Posterior cingulate gyrus (tissue), 11 donors: ENCODE measurements at places on chromosomes 5 and 9.

- no peak for DNase-seq
Observed at GRCh38 chr9:4700091-4700490, 20.7 kb downstream of the CDC37L1 start.

DNA sequence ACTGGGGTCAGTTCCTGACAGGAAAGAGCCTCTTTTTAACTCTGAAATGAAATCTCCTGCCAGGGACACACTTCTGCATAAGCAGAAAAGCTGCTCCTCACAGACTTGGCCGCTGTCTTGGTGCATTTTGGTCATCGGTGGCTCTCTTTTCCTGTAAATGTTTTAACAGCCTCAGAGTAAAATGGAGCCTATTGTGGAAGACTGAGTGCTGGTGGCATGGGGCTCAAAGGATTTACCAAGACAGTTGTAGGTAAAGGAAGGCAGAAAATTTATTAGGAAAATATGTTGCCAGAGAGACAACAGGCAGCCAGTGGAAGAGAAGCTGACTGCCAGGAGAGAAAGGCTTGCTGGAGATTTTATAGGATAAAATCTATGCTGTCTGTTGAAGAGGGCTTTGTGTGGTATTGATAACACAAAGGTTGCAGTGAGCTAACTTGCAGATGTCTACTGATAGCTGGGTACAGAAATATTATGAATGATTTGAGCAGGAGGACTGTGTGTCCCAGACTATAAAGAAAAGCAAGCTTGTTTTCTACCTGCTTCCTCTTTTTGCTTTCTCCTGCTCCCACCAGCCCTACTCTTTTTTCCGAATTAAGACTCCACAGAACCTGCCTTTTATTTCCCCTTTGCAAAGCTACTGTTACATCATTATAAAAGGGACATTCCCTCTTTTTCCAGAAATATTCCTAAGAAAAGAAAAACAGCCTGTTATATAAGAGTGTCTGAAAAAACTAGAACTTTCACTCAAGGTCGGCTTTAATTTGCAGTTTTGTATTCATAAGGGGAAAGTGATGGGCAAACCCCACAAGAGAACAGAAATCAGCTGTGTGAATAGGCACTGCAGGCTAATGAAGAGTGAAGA, 27.9 kb upstream of the IFNA14 start:
- no peak for DNase-seq

GRCh38 chr9:81599837-81600236, 89.5 kb downstream of the TLE1 start:
- DNase-seq, result no peak

DNA sequence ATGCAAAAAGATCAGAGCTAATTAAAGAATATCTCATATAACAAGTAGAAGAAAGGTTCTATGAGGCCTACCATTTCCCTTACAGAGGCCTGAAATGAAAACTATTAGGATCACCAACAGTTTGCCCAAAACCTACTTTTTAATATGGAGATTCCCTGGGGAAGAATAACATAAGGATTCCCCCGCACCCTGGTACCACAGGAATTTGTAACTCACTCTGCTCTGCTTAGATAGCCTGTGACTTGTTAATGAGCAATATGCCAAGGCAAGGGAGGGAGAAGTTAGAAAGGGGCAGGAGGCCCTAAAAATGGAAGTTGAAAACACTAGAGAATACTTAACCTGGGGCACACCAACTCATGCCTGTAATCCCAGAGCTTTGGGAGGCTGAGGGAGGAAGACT, 107.0 kb downstream of the CDH6 start:
- no peak for DNase-seq

DNA sequence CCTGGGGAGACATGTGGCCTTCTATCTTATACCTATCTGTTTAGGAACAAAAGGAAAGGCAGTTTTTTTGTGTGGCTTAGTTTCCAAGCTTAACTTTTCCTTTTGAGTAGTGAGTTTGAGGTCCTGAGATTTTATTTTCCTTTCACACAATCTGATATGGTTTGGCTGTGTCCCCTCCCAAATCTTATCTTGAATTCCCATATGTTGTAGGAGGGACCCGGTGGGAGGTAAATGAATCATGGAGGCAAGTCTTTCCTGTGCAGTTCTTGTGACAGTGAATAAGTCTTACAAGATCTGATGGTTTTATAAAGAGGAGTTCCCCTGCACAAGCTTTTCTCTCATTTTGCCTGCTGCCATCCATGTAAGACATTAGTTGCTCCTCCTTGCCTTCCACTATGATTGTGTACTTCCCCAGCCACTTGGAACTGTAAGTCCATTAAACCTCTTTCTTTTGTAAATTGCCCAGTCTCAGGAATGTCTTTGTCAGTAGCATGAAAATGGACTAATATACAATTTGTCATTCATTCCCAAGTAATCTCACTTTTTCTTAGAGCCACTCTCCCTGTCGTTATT, 4.7 kb upstream of the CLTB start:
- no peak for DNase-seq

GRCh38 chr9:9612270-9612669, 1000.5 kb downstream of the PTPRD start:
- DNase-seq, result no peak

DNA sequence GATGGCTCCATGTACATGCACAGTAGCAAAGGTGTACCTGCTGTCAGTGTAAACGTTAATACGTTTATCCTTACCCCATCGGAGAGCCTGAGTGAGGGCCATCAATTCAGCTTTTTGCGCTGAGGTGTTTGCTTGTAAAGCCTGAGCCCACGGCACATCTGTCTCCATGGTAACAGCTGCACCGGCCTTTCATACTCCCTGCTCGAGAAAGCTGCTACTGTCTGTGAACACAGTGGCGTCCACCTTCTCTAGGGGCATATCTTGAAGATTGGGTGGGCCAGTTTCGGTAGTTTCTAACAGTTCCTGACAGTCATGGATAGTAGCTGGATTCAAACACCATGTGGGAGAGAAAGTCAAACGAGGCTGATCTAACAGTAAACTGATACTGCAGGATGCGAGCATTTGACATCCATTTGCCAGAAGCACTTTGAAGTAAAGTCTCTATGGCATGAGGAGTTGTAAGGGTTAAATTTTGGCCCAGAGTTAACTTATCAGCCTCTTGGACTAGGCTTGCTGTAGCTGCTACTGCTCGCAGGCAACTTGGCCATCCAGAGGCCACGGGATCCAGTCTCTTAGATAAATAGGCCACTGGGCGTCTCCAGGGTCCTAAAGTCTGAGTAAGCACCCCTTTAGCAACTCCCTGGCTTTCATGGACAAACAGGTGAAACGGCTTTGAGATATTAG, 21.0 kb upstream of the RHOBTB3 start:
- DNase-seq, result no peak

- DNase-seq, result no peak
Observed at GRCh38 chr5:140023611-140024191, 19.4 kb downstream of the NRG2 start.

DNA sequence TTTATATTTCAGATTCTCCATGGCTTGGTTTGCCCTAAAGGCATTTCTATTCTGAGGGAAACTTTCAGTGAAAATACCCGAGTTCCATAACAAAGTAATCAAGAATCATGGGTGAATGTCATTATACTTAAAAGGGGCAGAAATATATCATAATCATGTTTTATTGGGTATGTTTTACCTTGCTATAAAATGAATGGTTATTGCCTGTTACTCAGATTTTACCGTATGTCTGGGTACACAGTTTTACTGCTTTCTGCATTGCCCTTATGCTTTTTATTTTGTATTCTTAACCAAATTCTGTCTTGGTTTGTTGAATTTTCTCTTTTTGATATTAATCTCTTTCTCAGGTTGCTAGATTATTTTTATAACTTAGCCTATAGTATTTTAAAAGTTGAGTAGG, 2.5 kb downstream of the GPR151 start:
- no peak for DNase-seq

GRCh38 chr5:179588166-179588565, 35.3 kb downstream of the HNRNPH1 start:
- DNase-seq, result peak; percentile 7

DNA sequence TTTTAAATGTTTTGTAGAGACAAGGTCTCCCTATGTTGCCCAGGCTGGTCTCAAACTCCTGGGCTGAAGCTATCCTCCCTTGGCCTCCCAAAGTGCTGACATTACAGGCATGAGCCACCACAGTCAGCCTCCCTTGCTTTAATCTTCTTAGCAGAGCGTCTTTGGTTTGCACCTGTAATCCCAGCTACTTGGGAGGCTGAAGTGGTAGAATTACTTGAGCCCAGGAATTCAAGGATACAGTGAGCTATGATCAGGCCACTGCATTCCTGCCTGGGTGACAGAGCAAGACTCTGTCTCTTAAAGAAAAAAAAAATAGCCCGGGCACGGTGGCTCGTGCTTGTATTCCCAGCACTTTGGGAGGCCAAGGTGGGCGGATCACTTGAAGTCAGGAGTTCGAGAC, 27.8 kb downstream of the UBE2D2 start:
- no peak for DNase-seq

DNA sequence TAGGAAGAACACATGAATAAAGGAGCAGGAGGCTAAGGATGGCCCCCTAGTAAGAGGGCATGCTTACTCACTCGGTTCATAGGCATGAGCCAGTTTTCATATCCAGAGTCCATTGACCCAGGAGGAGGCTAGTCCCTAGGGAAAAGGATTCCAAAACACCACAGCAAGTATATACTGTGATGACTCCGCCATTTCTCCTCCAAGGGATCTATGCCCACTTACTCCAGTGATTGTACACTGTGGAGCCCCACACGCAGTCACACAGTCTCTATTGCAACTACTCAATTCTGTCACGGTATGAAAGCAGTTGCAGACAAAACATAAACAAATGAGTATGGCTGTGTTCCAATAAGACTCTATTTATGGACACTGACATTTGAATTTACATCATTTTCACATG, 117.7 kb upstream of the ALDH1B1 start:
- no peak for DNase-seq

DNA sequence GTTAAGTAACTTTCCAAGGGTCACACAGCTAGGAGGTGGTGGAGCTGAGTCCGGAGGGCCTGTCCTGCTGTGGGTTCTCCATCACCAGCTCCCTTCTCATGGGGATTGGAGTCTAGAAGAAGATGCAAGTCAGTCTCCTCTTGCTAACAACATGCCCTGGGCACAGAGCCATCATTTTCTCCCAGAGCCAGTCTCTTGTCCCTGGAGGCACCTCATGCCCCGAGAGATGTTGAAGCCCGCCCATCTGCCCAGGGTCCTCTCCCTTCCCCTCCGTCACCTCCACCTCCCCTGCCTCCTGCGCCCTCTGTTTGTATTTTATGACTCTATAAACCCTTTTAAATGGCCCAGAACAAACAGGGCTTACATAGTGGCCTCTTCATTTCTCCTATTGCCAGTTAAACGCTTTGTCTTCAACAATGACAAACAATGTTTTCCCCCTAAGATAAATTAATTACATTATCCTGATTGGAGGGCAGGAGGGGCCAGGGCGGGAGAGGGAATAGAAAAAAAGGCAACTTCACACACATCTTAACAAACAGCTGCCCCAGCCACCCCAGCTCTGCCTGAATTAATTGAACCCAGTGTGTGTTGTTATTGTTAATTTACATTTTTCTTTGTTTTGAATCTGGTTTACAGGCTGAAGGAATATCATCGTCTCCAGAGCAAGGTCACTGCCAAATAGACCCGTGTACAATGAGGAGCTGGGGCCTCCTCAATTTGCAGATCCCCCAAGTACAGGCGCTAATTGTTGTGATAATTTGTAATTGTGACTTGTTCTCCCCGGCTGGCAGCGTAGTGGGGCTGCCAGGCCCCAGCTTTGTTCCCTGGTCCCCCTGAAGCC, 55.8 kb downstream of the ASS1 start:
- DNase-seq, result no peak

DNA sequence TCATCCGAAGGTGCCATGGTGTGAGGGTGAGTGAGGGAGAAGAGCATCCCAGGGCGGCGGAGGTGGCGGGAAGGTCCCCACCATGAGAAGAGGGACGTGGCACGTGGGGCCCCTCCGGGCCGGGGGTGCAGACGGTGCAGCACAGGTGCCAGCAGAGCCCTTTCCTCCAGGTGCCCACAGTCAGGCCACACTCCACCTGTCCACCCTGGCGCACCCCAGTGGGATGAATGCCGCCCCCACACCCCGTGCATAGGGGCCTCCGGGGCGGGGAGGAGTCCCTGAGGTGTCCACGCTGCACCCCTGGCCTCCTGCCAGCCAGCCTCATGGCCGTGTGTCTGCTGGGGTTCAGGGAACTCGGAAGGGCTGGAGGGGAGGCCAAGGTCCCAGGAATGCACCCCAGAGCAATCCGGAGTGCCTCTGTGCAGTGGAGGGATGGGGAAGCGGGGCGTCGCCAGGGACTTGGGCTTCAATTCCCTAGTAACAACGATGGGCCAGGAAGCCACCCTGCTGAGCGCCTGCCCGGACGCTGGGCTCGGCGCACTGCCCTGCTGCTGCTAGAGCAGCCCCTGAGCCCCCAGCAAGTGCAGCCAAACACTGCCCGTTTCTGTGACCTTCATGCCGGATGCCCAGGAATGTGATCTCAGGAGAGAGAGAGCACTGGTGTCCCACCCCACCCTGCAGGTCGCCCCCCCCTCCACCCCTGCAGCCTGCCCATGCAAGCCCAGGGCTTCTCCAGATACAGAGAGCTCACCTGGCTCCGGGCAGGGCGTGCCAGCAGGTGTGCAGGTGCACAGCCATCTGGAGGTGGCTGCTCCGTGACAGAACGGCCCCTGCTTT, 8.8 kb upstream of the NACC2 start:
- DNase-seq, result no peak

- DNase-seq, result no peak
Observed at GRCh38 chr9:14258660-14259239, 55.2 kb downstream of the NFIB start.

GRCh38 chr5:160312134-160312959, at the start of gene CCNJL:
Gene CCNJL (minus strand): TSS chr5:160312564. CDS start chr5:160311923, 641 bp downstream.
- DNase-seq, result peak; percentile 60

DNA sequence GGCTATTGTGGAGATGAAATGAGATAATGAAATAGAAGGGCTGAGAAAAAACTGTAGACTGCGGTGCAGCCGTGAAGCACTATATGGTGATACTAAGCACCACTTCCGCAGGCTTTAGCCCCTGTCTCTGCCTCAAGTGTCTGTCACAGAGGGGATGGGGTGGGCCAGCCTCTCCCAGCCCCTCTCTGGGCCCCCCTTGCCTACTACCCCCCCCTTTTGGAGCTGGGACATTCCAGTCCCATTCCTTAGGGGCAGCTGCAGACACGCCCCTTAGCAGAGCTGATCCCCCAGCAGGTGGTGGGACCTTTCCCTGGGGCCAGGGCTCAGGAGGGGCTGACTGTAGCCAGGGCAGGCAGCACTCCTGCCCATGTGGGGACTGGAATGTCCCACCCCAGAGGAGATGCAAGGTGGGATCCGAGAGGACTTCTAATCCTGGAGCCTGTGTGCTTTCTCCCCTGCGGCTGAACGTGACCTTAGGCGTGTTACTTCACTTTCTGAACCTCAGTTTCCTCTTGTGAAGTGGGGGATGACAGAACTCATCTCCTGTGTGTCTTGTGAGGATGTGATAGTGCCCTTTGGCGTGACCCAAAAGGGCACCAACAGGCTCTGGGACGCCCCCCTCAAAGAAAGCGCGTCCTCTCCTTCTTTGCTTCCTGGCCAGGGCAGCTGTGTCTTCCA, 1.9 kb downstream of the N4BP3 start:
- DNase-seq, result no peak

GRCh38 chr9:18857334-18857733, 175.7 kb downstream of the SAXO1 start:
- DNase-seq, result no peak
